Keratinocyte (primary cell): ENCODE measurements at places on chromosomes 1 and 21.

DNA sequence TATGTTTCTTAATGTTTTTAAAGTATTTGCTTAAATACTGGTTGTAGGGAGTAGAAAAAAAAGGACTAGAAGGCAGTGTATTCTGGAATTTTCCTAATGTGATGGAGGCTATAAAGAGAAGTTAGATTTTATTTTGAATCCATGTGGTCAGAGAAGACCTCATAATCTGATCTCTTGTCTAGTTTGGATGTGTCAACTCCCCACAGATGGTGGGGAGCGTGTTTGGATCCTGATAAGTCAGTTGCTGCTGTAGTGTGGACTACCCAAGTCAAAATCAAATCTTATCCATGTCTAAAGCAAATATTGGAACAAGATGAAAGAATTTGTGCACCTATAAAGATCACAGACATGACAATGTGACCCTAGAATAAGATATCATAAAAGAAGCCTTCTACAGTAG, 918.0 kb downstream of the LTN1 start:
- DNase-seq, result no peak

GRCh38 chr1:213687832-213688231, 299.9 kb upstream of the PROX1 start:
- DNase-seq, result no peak

GRCh38 chr1:178932552-178932906, 61.7 kb upstream of the ANGPTL1 start:
- DNase-seq, result no peak

DNA sequence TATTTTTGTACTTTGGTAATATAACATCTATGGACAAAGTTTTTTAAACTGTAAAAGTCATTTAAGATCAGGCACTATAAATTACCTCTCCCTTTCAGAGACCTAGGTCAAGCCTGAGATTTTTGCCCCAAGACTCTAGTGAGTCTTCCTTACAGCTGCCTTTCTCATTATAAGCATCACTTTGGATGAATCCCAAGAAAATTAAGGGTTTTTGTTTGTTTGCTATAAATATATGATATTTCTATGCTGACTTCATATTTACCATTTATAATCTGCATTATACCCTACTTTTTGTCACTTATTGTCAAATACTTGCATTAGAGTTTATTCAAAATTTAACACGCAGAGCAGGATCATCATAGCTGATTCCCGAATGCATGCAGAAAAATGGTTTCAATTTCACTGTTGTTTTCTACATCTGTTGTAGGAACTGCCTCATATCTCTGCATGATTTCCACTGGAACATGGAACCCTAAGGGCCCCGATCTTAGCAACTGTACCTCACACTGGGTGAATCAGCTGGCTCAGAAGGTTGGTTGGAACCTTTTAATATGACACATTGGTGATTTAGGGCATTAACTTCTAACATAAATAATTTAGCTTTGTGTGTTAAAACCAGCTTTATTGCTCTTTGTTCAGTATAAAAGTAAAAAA, 150.0 kb downstream of the ADGRL2 start:
- DNase-seq, result no peak

GRCh38 chr21:31133243-31133830, 95.1 kb upstream of the KRTAP19-8 start:
- DNase-seq, result no peak

GRCh38 chr1:119361205-119361604, 7.4 kb upstream of the HAO2 start:
- DNase-seq, result no peak

DNA sequence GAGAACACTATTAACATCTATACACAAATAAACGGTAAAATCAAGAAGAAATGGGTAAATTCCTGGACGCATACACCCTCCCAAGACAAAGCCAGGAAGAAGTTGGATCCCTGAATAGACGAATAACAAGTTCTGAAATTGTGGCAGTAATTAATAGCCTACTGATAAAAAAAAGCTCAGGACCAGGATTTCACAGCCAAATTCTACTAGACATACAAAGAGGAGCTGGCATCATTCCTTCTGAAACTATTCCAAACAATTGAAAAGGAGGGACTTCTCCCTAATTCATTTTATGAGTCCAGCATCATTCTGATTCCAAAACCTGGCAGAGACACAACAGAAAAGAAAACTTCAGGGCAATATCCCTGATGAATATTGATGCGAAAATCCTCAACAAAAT, 70.7 kb upstream of the FMO3 start:
- DNase-seq, result no peak

DNA sequence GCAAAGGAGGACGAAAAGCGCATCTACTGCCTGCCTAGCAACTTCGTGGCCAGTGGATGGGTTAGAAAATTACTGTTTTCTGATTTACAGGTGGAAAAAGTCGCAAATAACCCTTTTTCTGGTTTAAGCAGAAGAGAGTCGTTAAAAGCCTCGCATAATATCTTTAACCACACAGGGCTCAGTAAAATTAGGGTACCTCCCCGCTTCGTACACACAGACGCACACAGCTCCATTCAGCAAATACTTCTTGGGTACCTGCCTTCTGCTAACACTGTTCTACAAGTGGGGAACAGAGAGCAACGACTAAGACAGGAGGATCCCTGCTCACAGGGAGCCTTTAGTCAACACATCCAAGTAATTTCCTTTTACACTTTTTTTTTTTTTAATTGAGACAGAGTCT, 704 bp downstream of the ALG6 start:
- DNase-seq, result no peak

DNA sequence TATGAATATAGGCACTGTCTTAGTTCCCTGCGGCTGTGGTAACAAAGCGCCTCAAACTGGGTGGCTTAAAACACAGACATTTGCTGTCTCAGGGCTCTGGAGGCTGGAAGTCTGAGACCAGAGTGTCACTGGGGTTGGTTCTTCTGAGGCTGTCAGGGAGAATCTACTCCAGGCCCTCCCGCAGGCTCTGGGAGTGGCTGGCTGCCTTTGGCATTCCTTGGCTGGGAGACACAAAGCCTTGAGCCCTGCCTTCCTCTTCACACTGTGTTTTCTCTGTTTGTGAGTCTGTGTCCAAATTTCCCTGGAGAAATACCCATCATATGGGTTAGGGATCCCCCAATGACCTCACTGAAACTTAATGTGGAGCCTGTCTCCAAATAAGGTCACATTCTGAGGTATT, 38.5 kb downstream of the B3GALT5 start:
- no peak for DNase-seq

DNA sequence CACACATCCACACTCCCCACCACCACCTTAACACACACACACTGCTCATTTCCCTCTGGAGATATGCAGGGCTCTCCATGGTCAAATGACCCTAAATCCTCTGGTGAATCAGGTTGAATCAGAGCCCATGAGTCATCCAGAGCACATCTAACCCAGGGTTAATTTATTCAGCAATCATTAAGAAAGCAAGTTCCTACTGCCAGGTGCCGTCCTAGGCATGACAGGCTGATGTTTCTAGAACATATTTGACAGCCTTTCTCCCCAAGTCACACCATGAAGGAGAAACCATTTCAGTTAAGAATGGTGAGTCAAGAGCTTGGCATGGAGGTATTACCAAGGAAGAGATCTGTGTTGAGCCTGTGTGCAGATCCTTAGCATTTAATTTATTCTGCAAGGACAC, 194.3 kb upstream of the CAMK1G start:
- peak; percentile 95 for DNase-seq

- DNase-seq, result no peak
These were observed 7.6 kb downstream of the CLSTN1 start for GRCh38 chr1:9816199-9816598.

DNA sequence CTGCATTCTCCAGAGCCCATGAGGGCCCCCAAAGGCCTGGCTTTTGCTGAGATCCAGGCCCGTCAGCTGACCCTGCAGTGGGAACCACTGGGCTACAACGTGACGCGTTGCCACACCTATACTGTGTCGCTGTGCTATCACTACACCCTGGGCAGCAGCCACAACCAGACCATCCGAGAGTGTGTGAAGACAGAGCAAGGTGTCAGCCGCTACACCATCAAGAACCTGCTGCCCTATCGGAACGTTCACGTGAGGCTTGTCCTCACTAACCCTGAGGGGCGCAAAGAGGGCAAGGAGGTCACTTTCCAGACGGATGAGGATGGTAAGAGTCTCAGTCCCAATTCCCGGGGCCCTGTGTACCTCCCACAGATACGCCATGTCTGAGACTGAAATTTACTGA, 39.1 kb downstream of the PTPRU start:
- no peak for DNase-seq

DNA sequence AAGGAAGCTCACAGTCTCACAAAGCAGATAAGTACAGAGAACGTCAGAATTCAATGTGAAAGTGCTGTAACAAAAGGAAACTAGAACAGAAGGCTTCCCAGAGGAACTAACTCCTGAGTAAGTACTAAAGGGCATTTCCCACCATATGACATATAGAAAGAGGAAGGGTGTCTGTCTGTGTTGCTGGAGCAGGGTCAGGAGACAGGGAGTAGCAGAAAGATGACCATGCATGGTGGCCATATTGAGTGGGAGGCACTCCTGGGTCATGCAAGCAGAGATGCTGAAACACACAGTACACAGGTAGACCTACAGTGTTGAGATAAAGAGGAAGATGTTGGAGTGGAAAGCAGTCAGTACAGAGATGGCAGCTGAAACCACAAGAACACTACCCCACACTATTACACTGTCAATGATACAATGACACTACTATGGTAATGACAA, 47.3 kb downstream of the SLC25A24 start:
- DNase-seq, result no peak
